Sigmoid colon (tissue), 7 donors: ENCODE measurements at places on chromosomes 7 and 10. TPM values are rescaled to one million over a fixed set of nuclear protein-coding genes. Genes with fewer than 3 reads are reported as not detected.

GRCh38 chr10:97498841-97499560 is at the start of gene UBTD1:
TSS of gene UBTD1 (plus strand) at chr10:97498924. CDS start at chr10:97499204, 280 bp downstream.
- peak; percentile 84 for DNase-seq

DNA sequence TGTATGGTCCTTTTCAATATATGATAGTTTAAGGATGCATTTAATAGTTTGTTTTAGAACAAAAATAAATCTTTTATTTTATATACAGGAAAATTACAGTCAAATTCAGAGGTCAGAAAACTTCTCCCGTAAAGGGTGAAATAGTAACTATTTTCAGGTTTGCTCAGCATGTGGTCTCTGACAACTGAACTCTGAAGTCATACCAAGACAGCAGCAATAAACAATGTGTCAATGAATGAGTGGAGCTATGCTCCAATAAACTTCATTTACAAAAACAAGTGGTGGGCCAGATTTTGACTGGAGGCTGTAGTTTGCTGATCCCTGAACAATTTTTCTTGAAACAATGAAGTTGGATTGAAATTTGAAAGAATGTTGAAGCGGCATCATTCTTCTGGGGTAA is 123.6 kb downstream of the ZNF248 start:
- no peak for DNase-seq

DNA sequence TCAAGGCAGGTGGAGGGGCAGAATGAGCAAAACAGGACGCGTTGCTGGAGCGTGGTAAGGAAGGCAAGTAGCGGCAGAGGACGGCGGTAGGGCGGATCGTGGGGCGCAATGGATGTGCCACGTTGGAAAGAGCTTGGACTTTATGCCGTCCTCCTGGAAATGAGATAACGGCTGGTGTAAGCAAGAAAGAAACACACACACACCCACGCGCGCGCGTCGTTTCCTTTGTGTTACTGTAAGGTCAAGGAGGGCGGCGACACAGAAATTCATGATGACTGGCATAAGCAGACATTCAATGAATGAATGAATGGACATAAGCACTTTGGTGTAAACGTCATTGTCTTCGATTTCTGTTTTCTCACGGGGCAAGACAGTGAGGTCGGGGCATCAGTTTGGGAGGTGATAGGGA is 683 bp upstream of the ENTPD7 start:
- DNase-seq, result no peak

- DNase-seq, result no peak
These were observed 32.8 kb upstream of the SORCS3 start for GRCh38 chr10:104608091-104608828.

- peak; percentile 75 for DNase-seq
These were observed 73.8 kb downstream of the RBM20 start for GRCh38 chr10:110717781-110718589.

The PON3 gene
- total RNA-seq, result 1.7 TPM

The VAX1 gene
- total RNA-seq, result not detected

The GARIN1A gene
- total RNA-seq, result 2.2 TPM
